ENCODE measurements at places on chromosomes 4 and X. TPM values are rescaled to one million over a fixed set of nuclear protein-coding genes. Genes with fewer than 3 reads are reported as not detected.

The MID1IP1 gene
- 90.8 TPM for total RNA-seq

The FRMPD4 gene
- not detected for total RNA-seq

The MSX1 gene
- not detected for total RNA-seq

The TCEAL7 gene
- not detected for total RNA-seq

The SPANXC gene
- total RNA-seq = not detected

The GPM6B gene
- total RNA-seq = not detected

The PPBP gene
- total RNA-seq = not detected

The SASH3 gene
- total RNA-seq = 130 TPM

The RPA4 gene
- total RNA-seq = 0.42 TPM

The P2RY4 gene
- 0.34 TPM for total RNA-seq

The OPHN1 gene
- total RNA-seq = 0.02 TPM

The PABPC1L2B gene
- total RNA-seq = not detected

The HMGN5 gene
- total RNA-seq = 2.5 TPM

The SPANXN5 gene
- not detected for total RNA-seq

The BEX5 gene
- total RNA-seq = 1.4 TPM

The IL15 gene
- total RNA-seq = 0.65 TPM

The PCSK1N gene
- total RNA-seq = 1.8 TPM

The FMR1 gene
- 42.3 TPM for total RNA-seq

The DCAF12L2 gene
- total RNA-seq = not detected

The MAB21L2 gene
- total RNA-seq = not detected

The RASSF6 gene
- not detected for total RNA-seq

The SLC26A1 gene
- not detected for total RNA-seq

The GAGE13 gene
- not detected for total RNA-seq

The RIPPLY1 gene
- not detected for total RNA-seq

The GAGE12J gene
- not detected for total RNA-seq

The SULT1B1 gene
- 0.15 TPM for total RNA-seq

The FAM241A gene
- total RNA-seq = 6.6 TPM

The NCAPG gene
- total RNA-seq = 51.0 TPM

The P2RY8 gene
- 25.5 TPM for total RNA-seq

The MAGEA1 gene
- not detected for total RNA-seq

The NAA11 gene
- total RNA-seq = not detected

The POU4F2 gene
- total RNA-seq = not detected

The MAGEA2 gene
- total RNA-seq = not detected

The TMEM31 gene
- total RNA-seq = 0.25 TPM

The PDE5A gene
- total RNA-seq = 0.21 TPM

The SORBS2 gene
- not detected for total RNA-seq

The RHOH gene
- 122 TPM for total RNA-seq
